ENCODE measurements at places on chromosomes 1 and 21.

DNA sequence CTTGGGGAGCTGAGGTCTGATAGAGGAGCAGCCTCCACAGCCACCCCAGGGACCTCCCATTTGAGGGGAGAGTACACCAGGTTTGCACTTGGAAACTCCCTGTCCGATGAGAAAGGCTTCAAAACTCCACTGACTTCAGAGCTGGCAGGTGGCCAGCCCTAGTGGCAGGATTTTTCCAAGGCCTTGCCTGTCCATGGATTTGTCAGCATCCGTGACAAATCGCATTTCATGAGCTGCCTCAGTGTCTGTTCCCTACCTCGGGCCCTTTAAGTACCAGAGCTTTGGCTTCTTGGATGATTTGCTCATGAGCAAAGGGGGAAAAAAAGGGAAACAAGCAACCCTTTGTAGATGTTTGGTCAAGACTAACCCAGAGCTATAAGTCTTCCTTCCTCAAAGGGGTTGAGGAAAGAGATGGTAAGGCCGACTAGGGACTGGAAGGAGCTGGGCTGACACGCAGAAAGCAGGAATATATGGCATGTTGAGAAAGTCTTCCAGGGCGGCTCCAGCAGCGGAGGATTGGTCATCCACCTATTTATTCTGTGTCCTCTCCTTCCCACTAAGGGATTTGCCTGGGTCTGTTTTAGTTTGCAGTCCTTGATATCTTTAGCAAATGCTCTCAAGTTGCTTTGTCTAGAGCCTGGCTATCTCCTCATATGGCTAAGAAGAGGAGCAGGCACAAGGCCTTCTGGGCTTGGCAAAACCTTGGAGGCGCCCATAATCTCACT is 2.7 kb upstream of the HSPG2 start:
- no peak for DNase-seq

DNA sequence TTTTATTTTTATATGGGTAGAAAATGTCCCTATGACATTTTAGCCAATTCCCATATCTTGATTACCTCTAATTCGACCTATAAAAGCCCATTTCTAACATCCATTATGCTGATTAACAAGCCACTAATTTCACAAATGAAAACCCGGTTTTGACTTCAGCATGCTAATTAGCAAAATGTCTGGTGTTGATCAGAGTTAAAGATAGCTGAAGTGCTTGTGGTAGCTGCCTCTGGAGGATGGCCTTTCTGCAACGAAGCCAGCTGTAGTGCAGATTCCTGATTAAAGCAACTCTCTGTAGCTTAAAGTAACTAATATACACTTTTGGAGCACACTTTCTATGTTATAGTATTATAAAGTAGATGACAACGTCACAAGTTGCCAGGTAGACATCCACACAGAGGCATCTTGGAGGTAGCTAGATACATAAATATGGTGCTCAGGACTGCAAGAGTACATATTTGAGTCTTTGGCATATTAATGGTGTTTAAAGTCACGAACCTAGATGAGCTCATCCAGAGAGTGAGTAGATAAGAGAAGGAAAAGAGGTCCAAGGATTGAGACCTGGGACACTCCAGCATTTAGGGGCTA is 239.5 kb downstream of the BRINP2 start:
- DNase-seq = no peak

DNA sequence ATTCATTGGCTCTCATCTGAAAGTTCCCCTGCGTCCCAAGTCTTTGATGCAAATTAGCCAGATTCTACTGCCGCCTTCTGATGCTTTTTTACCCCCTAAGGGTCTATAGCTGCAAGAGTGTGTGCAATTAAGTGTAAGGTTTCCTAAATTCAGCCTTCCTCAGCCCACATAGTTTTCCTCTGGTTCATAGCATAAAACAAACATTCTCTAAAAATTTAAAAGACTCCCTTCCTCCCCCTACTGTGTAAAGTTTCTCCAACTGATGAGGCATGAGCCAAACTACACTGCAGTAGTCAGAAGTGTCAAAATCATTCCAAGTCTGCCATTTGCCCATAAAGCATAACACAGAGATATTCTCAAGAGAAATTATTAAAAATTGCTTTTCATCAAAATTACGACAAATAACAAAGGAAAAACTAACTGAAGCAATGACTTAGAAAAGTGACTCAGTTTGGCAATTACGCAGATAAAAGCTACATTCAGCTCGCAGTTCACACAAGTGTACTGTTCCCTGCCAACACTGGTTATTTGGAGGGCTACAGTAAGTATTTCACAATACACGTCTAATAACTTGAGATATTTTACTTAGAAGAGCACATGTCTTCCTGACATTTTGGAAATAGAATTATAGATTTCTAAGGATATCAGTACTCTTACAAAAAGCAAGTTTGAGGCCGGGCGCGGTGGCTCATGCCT is 15.4 kb downstream of the KCNH1 start:
- DNase-seq = no peak

DNA sequence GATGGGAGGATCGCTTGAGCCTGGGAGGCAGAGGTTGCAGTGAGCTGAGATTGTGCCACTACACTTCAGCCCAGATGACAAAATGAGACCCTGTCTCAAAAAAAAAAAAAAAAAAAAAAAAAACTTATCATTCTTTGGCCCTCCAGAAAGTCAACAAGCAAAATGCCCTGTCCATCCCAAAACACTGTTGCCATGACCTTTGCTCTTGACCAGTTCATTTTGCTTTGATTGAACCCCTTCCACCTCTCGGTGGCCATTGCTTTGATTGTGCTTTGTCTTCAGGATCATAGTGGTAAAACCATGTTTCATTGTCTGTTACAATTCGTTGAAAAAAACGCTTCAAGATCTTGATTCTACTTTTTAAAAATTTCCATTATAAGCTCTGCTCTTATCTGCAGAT is 8.5 kb upstream of the SYPL2 start:
- DNase-seq = no peak

DNA sequence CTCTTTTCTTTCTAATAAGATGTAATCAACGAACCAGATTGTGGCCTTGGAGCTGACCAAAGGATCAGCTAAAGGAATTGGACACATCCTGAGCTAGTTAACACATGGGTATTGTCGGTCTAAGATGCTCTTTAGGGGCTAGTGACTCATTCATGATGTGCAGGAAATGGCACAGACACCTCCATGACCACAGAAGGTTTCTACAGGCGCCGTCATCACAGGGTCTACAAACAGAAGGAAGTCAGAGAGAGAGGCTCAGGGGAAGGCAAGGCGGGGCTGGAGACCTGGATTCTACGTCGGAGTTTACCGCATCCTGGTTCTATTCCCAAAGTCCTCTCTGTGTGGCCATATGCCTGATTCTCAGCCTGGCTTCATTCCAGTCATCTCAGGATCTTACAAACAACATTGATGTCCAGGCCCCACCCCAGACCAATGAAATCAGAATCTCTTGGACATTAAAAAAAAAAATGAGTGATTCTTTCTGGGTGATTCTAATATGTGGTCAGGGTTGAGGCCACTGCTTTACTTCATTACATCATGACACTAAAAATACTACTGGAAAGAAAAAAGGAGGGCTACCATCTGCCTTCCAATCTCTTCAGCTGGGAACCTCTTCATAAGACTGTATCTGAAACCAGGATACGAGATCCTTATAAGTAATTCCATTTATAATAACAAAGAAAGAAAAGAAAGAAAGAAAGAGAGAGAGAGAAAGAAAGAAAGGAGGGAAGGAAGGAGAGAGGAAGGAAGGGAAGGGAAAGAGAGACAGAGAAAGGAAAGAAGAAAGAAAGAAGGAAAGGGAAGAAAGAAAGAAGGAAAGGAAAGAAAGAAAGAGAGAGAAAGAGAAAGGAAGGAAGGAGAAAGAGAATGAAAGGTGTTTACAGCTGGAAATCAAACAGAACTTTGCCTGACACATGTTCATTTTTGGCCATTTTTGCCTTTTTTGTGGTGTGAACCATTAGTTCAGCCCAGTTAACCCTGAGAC is 11.6 kb upstream of the KCNJ15 start:
- peak; percentile 1 for DNase-seq

All from CD8-positive, alpha-beta memory T cell (primary cell).